ENCODE measurements at places on chromosomes 1 and 21.

- no peak for DNase-seq
These were observed 10.0 kb downstream of the MRAP start for GRCh38 chr21:32308696-32309095.

GRCh38 chr1:179080866-179081686 lies 794 bp upstream of the TOR3A start:
- DNase-seq: no peak

DNA sequence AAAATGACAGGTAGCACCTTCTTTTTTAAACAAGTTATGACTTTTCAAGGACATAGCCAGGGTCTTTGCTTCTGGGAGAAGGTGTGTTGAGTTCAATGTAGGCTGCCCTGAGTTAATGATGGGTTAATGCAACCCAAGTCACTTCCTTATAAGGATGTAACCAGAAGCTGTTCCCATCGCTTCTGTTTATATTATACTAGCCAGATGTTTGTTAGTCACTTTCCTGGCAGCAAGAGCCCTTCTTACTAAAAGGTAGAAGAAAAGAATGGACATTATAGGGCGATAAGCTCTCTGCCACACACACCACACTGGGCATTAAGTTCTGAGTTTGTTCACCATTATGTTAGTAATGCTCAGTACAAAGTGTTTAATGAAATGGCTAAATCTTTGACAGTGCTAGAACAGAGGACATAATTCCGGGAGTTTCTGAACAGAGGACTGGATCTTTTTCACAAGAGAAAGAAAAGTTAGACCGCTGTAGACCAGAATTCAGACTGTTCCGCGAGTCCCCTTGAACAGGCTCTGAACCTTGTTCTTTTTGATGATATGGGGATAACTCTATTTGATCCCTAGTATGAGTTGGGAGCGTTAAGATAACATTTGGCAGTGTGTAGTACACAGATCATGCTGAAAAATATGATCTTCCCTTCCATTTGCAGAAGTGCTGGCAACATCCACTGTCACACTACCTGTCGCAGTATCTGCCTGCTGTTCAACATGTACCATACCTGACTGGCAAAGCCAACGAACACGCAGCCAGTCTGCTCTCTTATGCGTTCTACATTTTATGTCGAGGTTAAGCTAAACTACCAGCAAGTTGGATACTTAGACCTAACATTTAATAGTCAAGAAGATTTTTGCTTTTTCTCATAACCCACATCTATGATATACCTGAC lies 41.0 kb downstream of the DEGS1 start:
- DNase-seq: peak; percentile 71

GRCh38 chr1:220300442-220301121 lies 28.3 kb upstream of the RAB3GAP2 start:
- peak; percentile 86 for DNase-seq

DNA sequence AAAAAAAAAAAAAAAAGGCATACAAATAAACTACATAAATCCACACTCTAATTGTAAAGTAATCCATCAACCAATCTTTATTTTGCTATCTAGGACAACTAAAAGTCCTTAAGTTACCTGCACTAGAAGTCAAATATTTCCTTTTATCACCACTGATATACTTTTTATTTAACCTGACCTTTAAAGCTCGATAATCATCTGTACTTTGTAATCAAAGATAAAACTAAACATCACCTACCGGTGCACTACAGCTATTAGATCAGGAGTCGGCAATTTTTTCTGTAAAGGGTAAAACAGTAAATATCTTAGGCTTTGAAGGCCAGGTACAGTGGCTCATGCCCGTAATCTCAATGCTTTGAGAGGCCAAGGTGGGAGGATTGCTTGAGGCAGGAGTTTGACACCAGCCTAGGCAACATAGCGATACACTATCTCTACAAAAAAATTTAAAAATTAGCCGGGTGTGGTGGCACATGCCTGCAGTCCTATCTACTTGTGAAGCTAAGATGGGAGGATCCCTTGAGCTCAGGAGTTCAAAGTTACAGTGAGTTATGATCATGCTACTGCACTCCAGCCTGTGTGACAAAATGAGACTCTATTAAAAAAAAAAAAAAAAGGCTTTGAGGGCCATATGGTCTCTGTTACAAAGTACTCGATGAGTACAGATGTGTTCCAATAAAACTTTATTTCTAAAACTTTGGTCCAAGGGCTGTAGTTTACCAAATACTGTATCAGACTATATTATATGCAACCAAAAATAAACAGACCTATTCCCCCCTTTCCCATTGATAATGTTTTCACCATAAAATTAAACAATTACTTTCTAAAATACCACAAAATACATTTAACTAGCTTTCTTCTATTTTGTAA lies 47.1 kb downstream of the TESK2 start:
- DNase-seq: no peak

GRCh38 chr1:41780322-41780721 lies 138.4 kb downstream of the HIVEP3 start:
- DNase-seq: no peak

DNA sequence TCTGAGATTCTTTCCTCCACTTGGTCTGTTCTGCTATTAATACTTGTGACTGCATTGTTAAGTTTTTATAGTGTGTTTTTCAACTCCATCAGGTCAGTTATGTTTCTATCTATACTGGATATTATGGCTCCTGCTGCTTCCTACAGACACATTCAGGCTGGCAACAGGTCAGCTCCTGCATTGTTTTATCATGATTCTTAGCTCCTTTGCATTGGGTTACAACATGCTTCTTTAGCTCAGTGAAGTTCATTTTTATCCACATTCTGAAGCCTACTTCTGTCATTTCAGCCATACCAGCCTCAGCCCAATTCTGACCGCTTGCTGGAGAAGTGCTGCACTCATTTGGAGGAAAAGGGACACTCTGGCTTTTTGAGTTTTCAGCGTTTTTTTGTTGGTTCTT lies 37.3 kb upstream of the F3 start:
- no peak for DNase-seq

GRCh38 chr1:3590139-3590763 lies 21.1 kb downstream of the MEGF6 start:
- DNase-seq: peak; percentile 85

GRCh38 chr21:41803316-41803715 lies 36.5 kb upstream of the RIPK4 start:
- no peak for DNase-seq

DNA sequence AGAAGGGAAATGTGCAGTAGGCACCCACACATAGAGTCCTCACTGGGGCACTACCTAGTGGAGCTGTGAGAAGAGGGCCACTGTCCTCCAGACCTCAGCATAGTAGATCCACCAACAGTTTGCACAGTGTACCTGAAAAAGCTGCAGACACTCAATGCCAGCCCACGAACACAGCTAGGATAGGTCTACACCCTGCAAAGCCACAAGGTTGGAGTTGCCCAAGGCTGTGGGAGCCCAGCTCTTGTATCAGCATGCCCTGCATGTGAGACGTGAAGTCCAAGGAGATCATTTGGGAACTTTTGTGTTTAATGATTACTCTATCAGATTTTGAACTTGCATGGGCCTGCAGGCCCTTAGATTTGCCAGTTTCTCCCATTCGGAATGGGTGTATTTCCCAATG lies 299.4 kb upstream of the OLFM3 start:
- DNase-seq: no peak

- no peak for DNase-seq
These were observed 347.9 kb downstream of the LTN1 start for GRCh38 chr21:28644762-28645161.

GRCh38 chr1:117758444-117759316 lies 152.8 kb downstream of the TENT5C start:
- peak; percentile 78 for DNase-seq

GRCh38 chr1:227885648-227886502 lies 61.9 kb downstream of the WNT9A start:
- peak; percentile 28 for DNase-seq

DNA sequence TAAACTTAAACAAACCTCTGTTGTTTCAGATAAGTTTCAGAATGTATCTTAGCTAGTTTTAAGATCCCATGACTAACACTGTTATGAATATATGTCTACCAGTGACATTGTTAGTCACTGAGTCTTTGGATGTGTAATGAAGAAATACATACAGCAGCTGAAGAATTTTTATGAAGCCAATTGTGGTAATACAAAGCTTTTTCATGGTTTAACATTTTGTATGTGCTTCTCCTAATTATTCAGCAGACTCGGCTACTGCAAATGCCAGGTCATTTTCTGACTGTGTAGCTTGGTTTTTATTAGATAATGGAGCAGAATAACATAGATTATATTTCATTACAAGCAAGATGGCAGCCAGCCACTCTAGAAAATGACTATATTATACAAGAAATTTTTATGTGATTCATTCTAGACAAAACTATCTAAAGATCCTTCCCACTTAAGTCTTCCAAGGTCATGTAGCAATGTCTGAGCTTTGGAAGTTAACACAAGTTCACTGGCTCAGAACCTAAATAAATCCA lies 147.8 kb downstream of the TNFSF18 start:
- no peak for DNase-seq

DNA sequence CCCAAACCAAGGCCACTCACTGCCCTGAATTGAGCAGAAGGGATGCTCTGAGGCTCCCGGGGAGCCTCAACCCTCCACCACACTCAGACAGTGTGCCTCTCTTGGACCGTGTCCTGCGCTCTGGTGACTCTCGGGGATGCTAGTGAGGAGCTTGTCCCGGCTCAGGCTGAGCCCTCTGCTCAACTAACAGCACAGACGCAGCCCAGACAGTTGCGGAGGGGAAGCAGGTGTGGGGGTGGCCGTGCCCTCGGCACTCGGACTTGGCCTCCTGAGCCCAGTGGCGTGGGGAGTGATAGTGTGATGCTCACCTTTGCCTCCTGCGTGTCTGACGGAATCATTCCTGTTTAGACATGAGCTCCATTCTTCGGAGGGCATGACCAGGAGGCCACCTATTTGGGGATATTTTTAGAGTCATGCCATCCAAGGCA lies 15.4 kb upstream of the SLC19A1 start:
- peak; percentile 3 for DNase-seq

GRCh38 chr21:25571726-25572121 lies 35.6 kb downstream of the MRPL39 start:
- DNase-seq: no peak

- no peak for DNase-seq
These were observed 29.6 kb downstream of the RIMS3 start for GRCh38 chr1:40635763-40636500.

DNA sequence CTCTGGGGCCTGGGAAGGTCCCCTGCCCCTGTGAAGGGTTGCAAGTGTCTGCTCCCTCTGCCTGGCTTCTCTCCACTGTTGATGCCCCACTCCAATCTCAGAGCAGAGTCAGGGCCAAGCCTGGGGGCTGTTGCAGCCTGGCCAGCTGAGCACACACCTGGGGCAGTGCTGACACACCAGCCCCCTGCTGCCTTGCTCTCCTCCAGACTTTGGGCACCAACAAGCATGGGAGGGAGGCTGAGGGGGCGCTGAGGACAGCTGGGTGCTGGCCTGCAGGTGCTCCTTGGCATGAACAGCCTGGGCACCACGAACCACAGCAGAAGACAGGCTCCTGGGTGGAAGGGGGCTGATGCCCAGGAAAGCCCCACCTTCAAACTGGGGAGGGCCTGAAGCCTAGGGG lies 9.6 kb upstream of the MTR start:
- DNase-seq: no peak

GRCh38 chr1:162565460-162565859 lies 3.9 kb downstream of the UAP1 start:
- no peak for DNase-seq

DNA sequence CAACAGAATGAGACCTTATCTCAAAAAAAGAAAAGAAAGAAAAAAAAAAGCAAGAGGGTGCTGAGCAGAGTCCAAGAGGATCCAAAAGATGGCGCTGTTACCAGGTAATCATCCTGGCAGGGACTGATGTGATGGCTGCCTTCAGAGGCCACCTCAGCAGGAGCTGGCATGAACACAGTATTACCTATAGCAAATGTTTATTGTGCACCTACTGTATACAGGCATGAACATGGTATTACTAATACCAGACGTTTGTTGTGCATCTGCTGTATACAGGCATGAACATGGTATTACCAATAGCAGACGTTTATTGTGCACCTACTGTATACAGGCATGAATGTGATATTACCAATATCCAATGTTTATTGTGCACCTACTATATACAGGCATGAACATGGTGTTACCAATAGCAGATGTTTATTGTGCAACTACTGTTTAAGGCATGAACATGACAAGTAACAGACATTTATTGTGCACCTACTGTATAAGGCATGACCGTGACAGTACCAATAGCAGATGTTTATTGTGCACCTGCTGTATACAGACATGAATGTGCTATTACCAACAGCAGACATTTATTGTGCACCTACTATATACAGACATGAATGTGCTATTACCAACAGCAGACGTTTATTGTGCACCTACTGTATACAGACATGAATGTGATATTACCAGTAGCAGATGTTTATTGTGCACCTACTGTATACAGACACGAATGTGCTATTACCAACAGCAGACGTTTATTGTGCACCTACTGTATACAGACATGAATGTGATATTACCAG lies 115.1 kb upstream of the TMEM51 start:
- no peak for DNase-seq

GRCh38 chr21:24076179-24076578 lies 1531.1 kb downstream of the MRPL39 start:
- DNase-seq: no peak

- peak; percentile 33 for DNase-seq
These were observed 20.9 kb downstream of the PDXK start for GRCh38 chr21:43739621-43740435.

DNA sequence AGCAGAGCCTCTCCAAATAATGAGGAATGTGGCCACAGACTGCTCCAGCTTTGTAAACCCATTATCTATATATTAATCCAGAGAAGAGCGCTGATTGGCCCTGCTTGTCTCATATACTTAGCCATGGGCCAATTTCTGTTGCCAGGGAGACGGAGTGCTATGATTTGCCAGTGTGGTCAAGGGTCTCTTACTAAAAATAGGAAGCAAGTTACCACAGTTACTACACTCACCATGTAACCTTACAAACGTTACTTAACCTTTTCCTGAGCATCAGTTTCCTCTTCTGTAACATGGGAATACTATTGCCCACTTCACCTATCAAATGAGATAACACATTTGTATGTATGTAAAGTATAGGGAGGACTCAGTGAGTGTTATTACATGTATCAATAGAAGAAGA lies 7.7 kb upstream of the S100A2 start:
- no peak for DNase-seq

DNA sequence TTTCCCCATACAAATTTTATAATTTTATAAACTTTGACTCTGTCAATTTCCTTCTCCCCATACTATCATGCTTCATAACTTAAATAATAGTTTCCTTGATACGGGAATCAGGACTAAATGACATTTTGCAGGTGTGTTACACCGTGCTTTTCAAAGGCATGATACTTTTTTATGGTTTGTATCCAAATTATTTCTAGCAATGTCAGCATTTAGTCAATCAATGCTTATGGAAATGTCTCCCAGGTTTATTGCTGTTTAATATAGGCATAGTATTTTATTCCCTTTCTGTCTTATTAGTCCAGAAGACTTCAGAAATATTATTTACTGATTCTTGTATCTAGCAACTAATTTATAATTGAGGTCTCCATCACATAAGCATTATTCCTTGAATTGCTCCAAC lies 23.4 kb downstream of the DRAM2 start:
- no peak for DNase-seq

DNA sequence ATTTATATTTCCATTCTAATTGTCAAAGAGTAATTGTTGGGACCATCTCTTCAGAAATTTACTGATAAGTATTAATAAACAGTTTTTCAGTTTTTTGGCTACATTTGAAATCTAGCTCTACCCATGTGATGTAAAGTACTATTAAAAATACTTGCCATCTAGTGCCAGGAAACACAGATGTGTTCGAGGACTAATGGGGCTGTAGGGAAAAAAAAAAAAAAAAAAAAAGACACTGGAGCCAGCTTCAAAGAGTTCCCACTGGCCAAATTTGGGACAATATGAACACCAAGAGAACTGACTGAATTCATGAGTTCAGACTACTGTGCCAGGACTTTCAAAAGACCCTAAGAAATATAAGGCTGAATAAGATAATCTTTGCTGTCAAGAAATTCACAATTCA lies 65.2 kb upstream of the GFI1 start:
- peak; percentile 53 for DNase-seq

Data from lung (tissue), 17 donors.